ENCODE measurements at places on chromosomes 2 and 18. TPM values are rescaled to one million over a fixed set of nuclear protein-coding genes. Genes with fewer than 3 reads are reported as not detected.
A peak's percentile ranks its signal among the peaks of the same experiment; 100 is the strongest.

DNA sequence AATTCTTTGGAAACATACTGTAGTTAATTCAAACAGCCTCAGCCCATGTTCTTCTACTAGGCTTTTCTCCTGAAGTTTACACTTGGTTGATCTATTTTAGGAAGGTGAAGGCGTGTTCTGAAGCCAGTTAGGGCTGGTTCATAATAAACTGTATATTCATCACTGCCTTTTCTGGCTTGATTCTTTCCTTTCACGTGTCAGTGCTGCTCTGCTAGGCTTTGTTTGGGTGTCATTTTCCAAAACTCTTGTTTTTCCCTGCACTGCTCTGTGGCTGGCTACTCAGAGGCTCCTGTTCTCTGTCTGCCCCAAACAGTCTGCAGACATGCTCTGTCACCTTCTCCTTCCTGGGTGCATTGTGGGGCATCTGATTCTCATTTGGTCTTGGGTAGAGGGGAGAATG lies 136.1 kb downstream of the PARD3B start:
- H3K36me3 ChIP-seq: no peaks in the 10 kb centered on the region
- H3K27ac ChIP-seq: no peak overlapping the region
- no peak overlapping the region for H3K4me3 ChIP-seq
- no peaks in the 10 kb centered on the region for H3K4me1 ChIP-seq
- H3K27me3 ChIP-seq: peaks cover 2% of the 10 kb centered on the region
- no peak for DNase-seq

Gene AKAIN1
- not detected for total RNA-seq

DNA sequence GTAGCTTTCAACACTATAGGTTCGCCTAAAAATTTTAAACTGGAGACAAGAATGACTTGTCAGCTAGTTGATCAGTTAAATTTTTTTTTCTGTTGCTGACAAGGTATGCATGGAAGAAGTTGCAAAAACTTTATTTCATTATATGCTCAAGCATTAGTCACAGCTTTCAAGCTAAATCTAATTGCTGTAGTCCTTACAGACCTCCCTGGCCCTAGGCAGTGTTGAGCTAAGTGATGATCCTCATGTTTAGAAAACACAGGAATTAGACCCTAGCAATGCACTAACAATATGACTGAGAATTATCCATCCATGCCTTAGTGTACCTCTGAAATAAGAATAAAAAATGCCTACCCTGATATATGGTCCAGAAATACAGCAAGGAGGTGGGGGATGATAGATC lies 253.4 kb downstream of the SP3 start:
- H3K4me1 ChIP-seq: no peaks in the 10 kb centered on the region
- peaks cover 4% of the 10 kb centered on the region for H3K27me3 ChIP-seq
- H3K4me3 ChIP-seq: no peak overlapping the region
- no peak overlapping the region for H3K27ac ChIP-seq

Gene RDH14
- total RNA-seq: 14.0 TPM

Gene MZT2A
- 267 TPM for total RNA-seq

Gene NYAP2
- total RNA-seq: not detected

- peaks cover 51% of the 10 kb centered on the region for H3K27me3 ChIP-seq
- H3K27ac ChIP-seq: no peak overlapping the region
- no peaks in the 10 kb centered on the region for H3K36me3 ChIP-seq
- H3K4me3 ChIP-seq: no peak overlapping the region
Measured at GRCh38 chr2:235500761-235501672, 7.2 kb downstream of the AGAP1 start.

GRCh38 chr2:127570282-127571250 lies 35.1 kb downstream of the MYO7B start:
- H3K36me3 ChIP-seq: no peaks in the 10 kb centered on the region
- H3K27me3 ChIP-seq: peaks cover 63% of the 10 kb centered on the region
- H3K4me3 ChIP-seq: no peak overlapping the region
- peaks cover 3% of the 10 kb centered on the region for H3K4me1 ChIP-seq
- DNase-seq: peak; percentile 3
- H3K27ac ChIP-seq: no peak overlapping the region

Gene CFAP65
- not detected for total RNA-seq

GRCh38 chr2:27832396-27832795 lies 57.8 kb downstream of the RBKS start:
- no peaks in the 10 kb centered on the region for H3K36me3 ChIP-seq
- DNase-seq: no peak
- H3K27ac ChIP-seq: no peak overlapping the region
- H3K4me3 ChIP-seq: no peak overlapping the region
- no peaks in the 10 kb centered on the region for H3K27me3 ChIP-seq

GRCh38 chr2:36246320-36246990 lies 109.1 kb upstream of the CRIM1 start:
- H3K27me3 ChIP-seq: peaks cover 7% of the 10 kb centered on the region
- peak overlapping the region; percentile 34 for H3K4me3 ChIP-seq
- H3K36me3 ChIP-seq: peaks cover 33% of the 10 kb centered on the region
- peak overlapping the region; percentile 95 for H3K27ac ChIP-seq

Gene FAM124B
- total RNA-seq: 1.2 TPM

- no peak for DNase-seq
- H3K27ac ChIP-seq: no peak overlapping the region
- no peak overlapping the region for H3K4me3 ChIP-seq
- H3K36me3 ChIP-seq: no peaks in the 10 kb centered on the region
- H3K27me3 ChIP-seq: peaks cover 26% of the 10 kb centered on the region
- H3K4me1 ChIP-seq: no peaks in the 10 kb centered on the region
Measured at GRCh38 chr2:86592547-86593230, 29.4 kb upstream of the CHMP3 start.

DNA sequence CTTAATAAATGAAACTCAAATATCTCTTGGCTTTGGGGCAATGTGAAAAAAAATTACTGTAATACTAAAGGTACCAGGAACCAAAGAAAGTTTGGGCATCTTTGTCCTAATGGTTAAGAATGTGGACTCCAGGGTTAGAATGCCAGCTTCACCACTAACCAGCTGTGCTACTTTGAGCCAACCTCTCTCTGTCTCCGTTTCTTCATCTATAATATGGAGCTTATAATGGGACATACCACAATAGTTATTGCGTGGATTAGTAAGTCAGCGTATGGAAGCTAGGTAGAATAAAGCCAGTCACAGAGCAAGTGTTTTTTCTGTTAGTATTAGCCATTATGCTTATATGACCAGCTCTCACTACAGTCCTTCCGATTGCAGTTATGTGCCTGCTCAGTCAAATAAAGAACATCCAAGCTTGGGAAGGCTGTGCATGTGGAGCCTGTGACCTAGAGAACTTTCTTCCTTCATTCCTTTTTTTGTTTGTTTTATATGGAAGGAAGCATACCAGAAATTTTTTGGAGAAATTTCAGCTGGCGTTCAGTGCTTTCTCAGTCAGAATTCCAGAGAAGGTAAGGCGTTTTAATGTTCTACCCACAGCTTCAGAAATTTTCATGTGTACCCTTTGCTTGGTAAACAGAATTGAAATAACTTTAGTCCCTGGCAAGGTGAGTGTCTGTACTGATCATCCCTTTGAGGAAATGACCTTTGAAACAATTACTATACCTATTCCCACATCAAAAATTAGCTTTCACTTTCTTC lies 114.0 kb upstream of the RND3 start:
- H3K27me3 ChIP-seq: no peaks in the 10 kb centered on the region
- no peak overlapping the region for H3K27ac ChIP-seq
- DNase-seq: no peak
- no peak overlapping the region for H3K4me3 ChIP-seq

Gene SH3BP4
- 0.08 TPM for total RNA-seq

GRCh38 chr2:200619279-200619678 lies 33.5 kb downstream of the AOX1 start:
- no peak overlapping the region for H3K4me3 ChIP-seq
- no peaks in the 10 kb centered on the region for H3K27me3 ChIP-seq
- H3K36me3 ChIP-seq: no peaks in the 10 kb centered on the region
- H3K4me1 ChIP-seq: peaks cover 22% of the 10 kb centered on the region
- no peak for DNase-seq

GRCh38 chr18:54330768-54331548 lies 26.7 kb downstream of the STARD6 start:
- no peak overlapping the region for H3K27ac ChIP-seq
- no peaks in the 10 kb centered on the region for H3K36me3 ChIP-seq
- H3K4me1 ChIP-seq: no peaks in the 10 kb centered on the region
- peaks cover 7% of the 10 kb centered on the region for H3K27me3 ChIP-seq

GRCh38 chr2:69453475-69454129 lies 16.4 kb upstream of the NFU1 start:
- H3K27me3 ChIP-seq: peaks cover 25% of the 10 kb centered on the region
- no peak overlapping the region for H3K27ac ChIP-seq

GRCh38 chr2:46669016-46669415 lies 189.7 kb downstream of the TMEM247 start:
- no peak overlapping the region for H3K27ac ChIP-seq
- no peaks in the 10 kb centered on the region for H3K36me3 ChIP-seq
- H3K4me1 ChIP-seq: peaks cover 6% of the 10 kb centered on the region
- peaks cover 14% of the 10 kb centered on the region for H3K27me3 ChIP-seq
- no peak for DNase-seq
- no peak overlapping the region for H3K4me3 ChIP-seq

DNA sequence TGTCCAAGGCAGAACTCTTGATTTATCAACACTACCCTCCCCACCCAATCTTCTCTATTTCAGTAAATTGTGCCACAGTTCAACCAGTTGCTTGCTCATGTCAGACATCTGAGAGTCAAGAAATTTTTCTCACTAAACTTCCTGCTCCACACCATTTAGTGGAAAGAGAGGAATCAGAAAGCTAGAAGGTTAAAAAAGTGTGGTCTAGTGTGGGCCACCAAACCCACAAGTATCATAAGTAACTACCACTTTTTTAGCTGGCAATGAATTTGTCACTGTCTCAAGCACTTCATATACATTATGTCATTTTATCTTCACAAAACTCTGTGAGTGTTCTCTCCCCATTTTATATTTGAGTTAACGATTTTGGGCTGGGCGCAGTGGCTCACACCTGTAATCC lies 16.6 kb upstream of the MSTN start:
- DNase-seq: no peak

Gene MEP1B
- 0.13 TPM for total RNA-seq

- DNase-seq: no peak
- peaks cover 90% of the 10 kb centered on the region for H3K4me1 ChIP-seq
- no peaks in the 10 kb centered on the region for H3K27me3 ChIP-seq
- peaks cover 72% of the 10 kb centered on the region for H3K36me3 ChIP-seq
Measured at GRCh38 chr2:197292619-197293018, 18.0 kb downstream of the ANKRD44 start.

- H3K36me3 ChIP-seq: no peaks in the 10 kb centered on the region
- H3K27ac ChIP-seq: no peak overlapping the region
- H3K4me3 ChIP-seq: no peak overlapping the region
- peaks cover 5% of the 10 kb centered on the region for H3K4me1 ChIP-seq
- no peak for DNase-seq
- peaks cover 14% of the 10 kb centered on the region for H3K27me3 ChIP-seq
Measured at GRCh38 chr2:38771632-38772031, 6.4 kb upstream of the GEMIN6 start.

Gene KCNG3
- not detected for total RNA-seq

- DNase-seq: no peak
- peak overlapping the region; percentile 90 for H3K4me3 ChIP-seq
- H3K27me3 ChIP-seq: peaks cover 2% of the 10 kb centered on the region
Measured at GRCh38 chr2:73386342-73386868, 769 bp downstream of the ALMS1 start.

GRCh38 chr18:61335684-61336555 lies 2.7 kb downstream of the CDH20 start:
- peaks cover 22% of the 10 kb centered on the region for H3K27me3 ChIP-seq
- H3K4me1 ChIP-seq: no peaks in the 10 kb centered on the region
- H3K4me3 ChIP-seq: no peak overlapping the region
- H3K27ac ChIP-seq: no peak overlapping the region
- H3K36me3 ChIP-seq: no peaks in the 10 kb centered on the region

- DNase-seq: no peak
- H3K27ac ChIP-seq: no peak overlapping the region
- peaks cover 19% of the 10 kb centered on the region for H3K4me1 ChIP-seq
- no peak overlapping the region for H3K4me3 ChIP-seq
- no peaks in the 10 kb centered on the region for H3K36me3 ChIP-seq
- H3K27me3 ChIP-seq: peaks cover 31% of the 10 kb centered on the region
Measured at GRCh38 chr2:71449343-71449742, 4.0 kb upstream of the DYSF start.

GRCh38 chr2:239661334-239662312 lies 260.8 kb upstream of the HDAC4 start:
- peaks cover 31% of the 10 kb centered on the region for H3K27me3 ChIP-seq
- no peaks in the 10 kb centered on the region for H3K36me3 ChIP-seq
- no peak overlapping the region for H3K27ac ChIP-seq
- H3K4me3 ChIP-seq: no peak overlapping the region

Gene CNTNAP5
- not detected for total RNA-seq

- no peak overlapping the region for H3K4me3 ChIP-seq
- DNase-seq: no peak
- H3K36me3 ChIP-seq: no peaks in the 10 kb centered on the region
- no peaks in the 10 kb centered on the region for H3K4me1 ChIP-seq
- H3K27ac ChIP-seq: no peak overlapping the region
- no peaks in the 10 kb centered on the region for H3K27me3 ChIP-seq
Measured at GRCh38 chr2:51990684-51991083, 958.8 kb upstream of the NRXN1 start.

- H3K4me1 ChIP-seq: no peaks in the 10 kb centered on the region
- no peaks in the 10 kb centered on the region for H3K36me3 ChIP-seq
- H3K27ac ChIP-seq: no peak overlapping the region
- H3K27me3 ChIP-seq: peaks cover 7% of the 10 kb centered on the region
Measured at GRCh38 chr2:236342507-236342906, 78.3 kb upstream of the ASB18 start.

DNA sequence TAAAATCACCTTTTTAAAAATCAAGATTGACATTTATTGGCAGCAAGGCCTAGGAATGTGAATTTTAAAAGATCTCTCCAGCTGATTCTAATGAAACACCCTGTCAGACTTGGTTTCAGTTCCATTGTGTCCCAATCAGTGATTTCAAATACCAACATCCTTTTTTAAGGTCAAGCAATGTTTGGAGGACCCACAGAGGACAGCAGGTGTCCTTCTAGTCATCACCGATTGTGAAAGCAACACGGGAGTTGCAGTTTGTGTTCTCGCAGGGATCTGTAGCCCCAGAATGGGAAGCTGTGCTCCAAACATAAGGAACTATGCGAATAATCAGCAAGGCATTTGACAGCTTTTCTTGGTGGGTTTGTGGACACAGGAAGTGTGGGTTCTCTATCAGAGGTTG lies 4.5 kb upstream of the KIDINS220 start:
- peaks cover 21% of the 10 kb centered on the region for H3K27me3 ChIP-seq
- no peak overlapping the region for H3K27ac ChIP-seq
- DNase-seq: no peak
- H3K4me1 ChIP-seq: peaks cover 3% of the 10 kb centered on the region
- no peak overlapping the region for H3K4me3 ChIP-seq

DNA sequence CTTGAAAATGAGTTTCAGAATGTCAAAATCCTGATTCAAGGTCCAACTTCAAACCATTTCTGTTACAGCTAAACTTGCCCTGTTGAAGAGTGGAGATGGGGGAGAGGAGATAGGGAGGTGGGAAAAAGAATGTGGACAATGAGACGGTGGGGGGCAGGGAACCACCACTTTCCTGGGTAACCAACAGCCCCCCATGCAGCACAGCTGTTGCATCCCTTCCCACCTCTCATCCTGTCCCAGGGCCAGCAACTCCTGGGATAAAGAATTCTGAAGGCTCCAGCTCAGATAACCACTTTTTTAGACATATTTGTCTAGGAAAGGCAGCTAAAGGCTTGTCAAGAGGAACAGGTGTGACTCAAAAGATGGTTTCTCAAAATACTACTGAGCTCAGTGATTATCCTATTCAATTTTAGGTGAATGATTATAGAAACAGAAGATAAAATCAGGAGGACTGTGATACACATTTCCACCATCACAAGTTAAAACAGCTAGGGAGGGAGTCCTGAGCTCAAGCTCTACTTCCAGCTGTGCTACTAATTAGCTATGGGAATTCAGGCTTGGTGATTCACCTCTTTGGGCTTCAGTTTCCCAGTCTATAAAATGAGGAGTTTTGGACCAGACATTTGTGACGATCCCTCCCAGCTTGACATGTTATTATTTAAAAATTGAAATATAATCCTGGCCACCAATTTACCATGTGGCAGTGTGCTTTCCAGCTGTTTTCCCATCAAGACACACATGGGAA lies 36.3 kb downstream of the HDHD2 start:
- no peaks in the 10 kb centered on the region for H3K27me3 ChIP-seq
- H3K36me3 ChIP-seq: peaks cover 49% of the 10 kb centered on the region
- H3K4me1 ChIP-seq: no peaks in the 10 kb centered on the region
- no peak overlapping the region for H3K27ac ChIP-seq
